ENCODE measurements at places on chromosomes 6 and 20.

DNA sequence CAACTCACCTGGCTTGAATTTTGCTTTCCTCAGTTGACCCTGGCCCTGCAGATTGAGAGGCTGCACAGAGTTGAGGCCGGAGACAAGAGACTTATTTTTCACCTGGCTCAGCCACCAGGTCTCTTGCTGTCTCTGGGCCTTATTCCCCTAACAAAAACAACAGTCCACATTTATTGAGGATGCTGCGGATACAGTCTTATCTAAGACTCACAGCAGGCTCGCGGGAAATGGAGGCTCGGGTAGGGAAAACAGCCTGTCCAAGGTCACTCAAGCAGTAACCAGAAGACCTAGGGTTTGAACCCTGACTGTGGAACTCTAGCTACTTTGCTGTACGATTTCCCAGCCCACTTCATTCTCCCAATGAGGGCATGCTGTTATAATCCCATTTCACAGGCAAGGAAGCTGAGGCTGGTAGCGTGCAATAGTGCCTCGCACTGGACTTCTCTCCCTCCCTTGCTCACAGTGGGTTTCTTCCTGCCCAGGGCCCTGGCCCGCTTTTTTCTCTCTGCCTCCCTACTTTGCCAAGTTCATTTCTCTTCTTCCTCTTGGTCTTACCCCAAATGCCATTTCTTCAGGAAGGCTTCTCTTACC is 57.7 kb downstream of the RBM38 start:
- DNase-seq = no peak

- DNase-seq = no peak
Observed at GRCh38 chr6:100724696-100725095, 156.4 kb downstream of the ASCC3 start.

GRCh38 chr20:51221791-51222408 is 199.0 kb upstream of the KCNG1 start:
- no peak for DNase-seq

GRCh38 chr6:62980093-62980492 is 231.2 kb upstream of the FKBP1C start:
- DNase-seq = no peak

GRCh38 chr6:143109196-143109595 is 48.5 kb downstream of the AIG1 start:
- DNase-seq = no peak

- no peak for DNase-seq
Observed at GRCh38 chr6:149615805-149616204, 32.7 kb downstream of the KATNA1 start.

DNA sequence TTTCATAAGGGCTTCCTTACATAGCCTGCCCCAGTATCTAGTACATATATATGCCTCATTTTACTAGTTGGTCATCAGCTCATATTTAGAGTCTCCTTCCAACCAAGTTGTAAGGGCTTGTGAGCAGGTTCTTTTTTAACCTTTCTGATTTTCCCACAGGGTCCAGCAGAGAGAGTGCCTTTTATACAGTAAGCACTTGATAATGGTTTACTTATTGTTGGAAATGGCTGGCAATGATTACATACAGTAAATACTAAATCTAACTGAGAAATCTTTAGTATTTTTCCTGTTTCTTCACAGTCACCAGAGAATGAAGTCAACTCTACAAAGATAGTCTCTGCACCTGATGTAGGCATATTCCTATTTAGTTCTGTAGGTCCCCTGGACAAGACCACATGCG is 135.1 kb upstream of the B3GAT2 start:
- no peak for DNase-seq

DNA sequence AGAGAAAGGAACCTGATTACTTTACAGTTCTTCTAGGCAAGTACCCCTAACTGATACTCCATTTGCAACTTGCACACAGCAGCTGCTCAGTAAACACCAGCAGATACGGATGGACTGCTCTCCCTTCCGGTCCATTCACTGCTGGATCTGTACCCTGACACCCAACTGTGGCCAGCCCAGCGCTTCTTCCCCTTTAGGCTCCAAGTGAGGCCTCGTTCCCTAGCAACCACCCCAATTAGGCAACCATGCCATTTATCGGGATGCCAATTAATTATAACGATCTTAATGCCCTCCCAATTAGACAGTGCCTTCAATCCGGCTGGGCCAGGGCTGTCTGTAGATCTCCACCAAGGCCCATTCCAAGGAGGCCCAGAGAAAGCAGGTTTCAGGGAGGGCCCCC is 3.2 kb downstream of the SULF2 start:
- no peak for DNase-seq

DNA sequence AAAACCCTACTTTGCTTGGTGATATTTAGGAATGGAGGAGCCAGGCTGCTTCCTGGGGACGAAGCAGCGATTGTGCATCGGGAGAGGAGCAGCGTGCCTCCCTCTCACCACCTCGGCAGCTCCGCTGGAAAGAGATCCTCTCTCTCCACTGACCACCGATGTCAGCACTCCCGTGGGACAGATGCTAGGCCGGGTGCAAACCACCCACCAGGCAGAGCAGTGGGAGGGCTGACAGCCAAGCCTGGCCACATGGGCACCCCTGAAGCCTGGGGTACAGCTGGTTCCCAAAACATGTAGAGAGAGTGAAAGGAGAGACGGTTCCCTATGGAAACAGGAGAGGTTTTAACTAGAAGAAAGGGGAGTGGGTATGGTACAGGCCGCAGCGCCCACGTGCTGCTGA is 220.0 kb downstream of the ANKRD60 start:
- DNase-seq = no peak

GRCh38 chr6:57262901-57263694 is 41.0 kb upstream of the RAB23 start:
- no peak for DNase-seq

Measured in activated naive CD4-positive, alpha-beta T cell treated with anti-CD3 and anti-CD28 coated beads, Interleukin-2, amount 10 ng/mL, durations not matched to agents 7 days and 5 days (primary cell).